ENCODE measurements at places on chromosomes 16 and 17.

- peak; percentile 55 for DNase-seq
Measured at GRCh38 chr17:55576996-55577586, 65.8 kb upstream of the SMIM36 start.

DNA sequence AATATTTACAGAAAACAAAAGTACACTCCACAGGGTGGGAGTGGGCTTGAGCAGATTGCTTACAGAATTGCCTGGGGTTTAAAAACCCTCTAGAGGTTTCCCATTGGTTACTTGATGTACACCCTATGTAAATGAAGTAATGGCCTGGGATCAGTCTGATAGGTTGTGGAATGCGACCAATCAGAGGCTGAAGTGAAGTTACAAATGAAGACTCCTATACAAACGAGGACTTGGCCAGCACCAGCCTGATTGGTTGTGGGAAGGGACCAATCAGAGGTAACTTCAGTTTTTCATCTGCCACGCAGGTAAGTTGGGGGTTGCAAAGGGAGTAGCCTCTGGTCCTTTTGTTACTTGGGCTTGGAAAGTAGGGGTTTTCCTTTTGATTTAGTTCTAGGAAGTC, 8.8 kb downstream of the EEF2K start:
- DNase-seq, result no peak

DNA sequence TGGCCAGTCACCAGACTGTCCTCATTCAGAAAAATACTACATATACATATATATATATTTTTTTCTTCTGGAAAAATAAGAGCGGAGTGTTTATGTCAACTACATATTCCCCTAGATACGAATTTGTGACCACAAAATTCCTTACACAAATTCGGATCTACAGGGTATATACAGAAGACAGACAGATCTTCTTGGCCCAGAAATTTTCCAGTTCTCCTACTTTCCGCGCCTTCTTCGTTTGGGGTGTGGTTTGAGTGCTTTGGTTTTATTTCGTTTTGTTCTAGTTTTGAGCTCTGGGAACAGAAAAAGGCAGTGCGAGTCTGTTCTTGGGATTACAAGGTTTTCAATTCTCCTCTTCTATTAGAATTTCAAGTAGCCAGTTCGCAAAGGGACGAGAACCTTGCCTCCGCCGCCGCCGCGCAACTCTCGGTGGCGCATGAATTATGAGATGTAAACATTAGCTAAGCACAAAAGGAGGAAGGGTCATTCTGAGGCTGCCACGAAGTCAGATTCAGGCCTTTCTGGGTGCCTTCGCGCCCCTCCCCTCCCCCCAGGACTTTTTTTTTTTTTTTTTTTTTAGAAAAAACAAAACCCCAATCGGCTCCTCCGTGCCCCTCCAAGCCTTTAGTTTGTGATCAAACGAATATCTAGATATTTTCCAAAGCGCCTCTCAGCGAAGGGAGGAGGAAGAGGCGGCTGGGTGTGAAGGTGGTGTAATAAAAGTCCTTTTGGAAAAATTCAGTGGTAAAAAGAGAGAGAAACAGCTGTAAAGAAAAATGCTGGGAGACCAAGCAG, 1.8 kb upstream of the HOXB4 start:
- DNase-seq, result no peak

GRCh38 chr16:82605076-82605475, 21.7 kb upstream of the CDH13 start:
- DNase-seq, result no peak

- no peak for DNase-seq
Measured at GRCh38 chr17:81509207-81509971, 3.2 kb downstream of the ACTG1 start.

- no peak for DNase-seq
Measured at GRCh38 chr17:68290268-68290954, 516 bp downstream of the SLC16A6 start.

GRCh38 chr16:4372578-4373355, 1.1 kb downstream of the VASN start:
- peak; percentile 69 for DNase-seq

- no peak for DNase-seq
Measured at GRCh38 chr16:83849421-83849820, 41.6 kb downstream of the HSBP1 start.

GRCh38 chr17:20187049-20187448, 177.9 kb downstream of the SPECC1 start:
- peak; percentile 54 for DNase-seq

DNA sequence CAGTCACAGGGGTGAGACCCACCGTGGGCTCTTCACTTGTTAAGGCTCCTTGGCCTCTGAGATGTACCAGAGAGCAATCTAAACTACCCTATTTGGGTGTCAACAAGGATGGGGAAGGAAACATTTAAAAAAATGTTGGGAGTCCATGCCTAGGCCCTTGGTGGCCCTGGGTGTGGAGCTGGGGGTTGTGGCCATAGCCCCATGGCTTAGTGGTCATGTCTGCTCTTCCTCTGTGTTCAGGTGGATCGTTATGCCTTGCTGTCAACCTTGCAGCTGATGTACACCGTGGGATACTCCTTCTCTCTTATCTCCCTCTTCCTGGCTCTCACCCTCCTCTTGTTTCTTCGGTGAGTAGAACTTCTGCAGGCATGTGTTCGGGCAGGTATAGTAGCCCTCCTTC, 28.5 kb downstream of the GLP2R start:
- DNase-seq, result no peak

DNA sequence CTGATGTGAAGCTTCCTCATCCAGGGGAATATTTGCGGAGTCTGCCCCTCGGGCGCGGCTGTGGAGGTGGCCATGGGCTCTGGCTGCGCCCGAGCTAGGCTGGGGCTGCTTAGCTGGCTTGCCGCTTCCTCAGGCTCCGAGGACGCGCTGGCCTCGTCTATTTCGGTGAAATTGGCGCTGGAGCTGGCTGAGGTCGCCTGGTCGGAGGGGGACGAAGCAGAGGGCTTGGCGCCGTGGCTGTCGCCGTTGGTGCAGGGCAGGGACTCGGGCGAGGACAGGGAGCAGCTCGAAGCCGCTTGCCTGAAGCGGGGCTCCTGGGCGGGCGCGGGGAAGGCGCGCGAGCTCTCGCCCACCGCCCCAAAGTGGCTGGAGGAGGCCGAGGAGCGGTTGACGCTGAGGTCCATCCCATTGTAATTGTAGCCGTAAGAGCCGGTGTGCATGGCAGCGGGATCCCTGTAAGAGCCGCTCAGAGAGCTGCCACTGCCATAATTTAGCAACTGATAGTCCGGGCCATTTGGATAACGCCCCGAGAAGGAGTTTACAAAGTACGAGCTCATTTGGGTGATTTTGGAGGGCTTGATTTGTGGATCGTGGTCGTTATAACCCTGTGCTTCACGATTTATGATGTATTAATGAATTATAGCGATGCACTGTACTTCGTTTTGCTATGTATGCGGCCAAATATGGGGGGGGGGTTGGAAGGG, at the start of gene HOXB5:
Gene HOXB5 (minus strand): TSS at position 654 of the 704 bp plus-strand sequence. CDS start 97 bp downstream, at position 557.
- DNase-seq, result no peak

DNA sequence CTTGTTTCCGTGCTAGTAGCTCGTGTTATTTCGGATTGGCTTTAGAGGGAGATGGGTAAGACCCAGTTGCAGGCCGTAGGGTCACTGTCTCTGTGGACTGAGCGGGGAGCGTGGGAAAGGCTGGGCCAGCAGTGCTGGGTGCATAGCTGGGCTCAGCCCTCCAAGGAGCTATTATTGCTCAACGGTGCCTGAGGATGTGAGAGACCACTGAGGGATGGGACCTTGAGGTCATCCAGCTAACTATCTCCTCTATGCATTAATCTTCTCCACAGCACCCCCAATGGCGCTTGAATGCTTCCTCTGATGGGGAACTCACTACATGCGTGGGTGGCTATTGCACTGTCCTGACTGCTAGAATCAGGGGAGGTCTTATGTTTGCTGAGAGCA, 126.1 kb upstream of the FOXF1 start:
- DNase-seq, result no peak

- DNase-seq, result no peak
Measured at GRCh38 chr17:59097876-59098275, 8.8 kb downstream of the TRIM37 start.

GRCh38 chr16:85948138-85948509, 49.2 kb downstream of the IRF8 start:
- DNase-seq, result no peak

DNA sequence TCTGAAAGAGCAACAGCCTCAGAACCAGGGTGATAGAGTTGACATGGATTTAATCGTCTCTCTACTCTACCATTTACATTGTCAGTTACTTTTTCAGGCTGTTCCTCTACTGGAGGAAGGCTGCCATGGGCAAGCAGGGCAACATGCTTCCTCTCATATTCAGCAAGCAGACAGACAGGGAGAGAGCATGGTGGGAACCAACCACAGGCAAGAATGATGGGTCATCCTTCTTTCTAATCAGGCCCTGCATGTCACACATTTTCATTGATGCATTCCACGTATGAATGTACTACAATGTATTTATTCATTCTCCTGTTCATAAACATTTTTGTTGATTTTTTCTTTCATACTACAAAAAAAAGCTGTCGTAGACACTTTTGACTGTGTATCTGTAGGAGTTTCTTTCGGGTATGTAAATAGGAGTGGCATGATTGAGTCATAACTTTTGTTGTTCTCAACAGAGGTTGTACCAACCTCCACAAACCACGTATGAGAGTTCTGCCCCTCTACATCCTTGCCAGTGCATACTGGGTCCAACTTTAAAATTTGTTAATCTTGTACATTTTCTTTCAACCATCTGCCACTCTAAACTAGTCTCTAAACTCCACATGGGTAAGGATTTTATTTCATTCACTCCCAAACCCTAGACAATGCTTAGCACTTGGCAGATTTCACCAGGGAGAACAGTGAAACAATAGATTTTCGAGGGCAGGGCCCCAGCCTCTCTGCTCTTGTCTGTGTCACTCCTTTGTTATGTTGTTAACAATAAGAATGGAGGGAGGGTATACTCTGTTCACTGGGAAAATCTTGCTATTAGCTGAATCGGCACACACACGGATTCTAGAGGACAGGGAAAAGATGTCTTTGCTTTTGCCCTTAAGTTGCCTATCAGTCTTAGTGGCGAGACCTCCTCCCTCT, 58.7 kb downstream of the CMC2 start:
- no peak for DNase-seq

- DNase-seq, result no peak
Measured at GRCh38 chr17:42373896-42374295, 14.3 kb downstream of the STAT3 start.

- no peak for DNase-seq
Measured at GRCh38 chr17:17080781-17081180, 38.5 kb downstream of the MPRIP start.

GRCh38 chr17:73291260-73291801, 20.5 kb downstream of the CDC42EP4 start:
- peak; percentile 94 for DNase-seq

DNA sequence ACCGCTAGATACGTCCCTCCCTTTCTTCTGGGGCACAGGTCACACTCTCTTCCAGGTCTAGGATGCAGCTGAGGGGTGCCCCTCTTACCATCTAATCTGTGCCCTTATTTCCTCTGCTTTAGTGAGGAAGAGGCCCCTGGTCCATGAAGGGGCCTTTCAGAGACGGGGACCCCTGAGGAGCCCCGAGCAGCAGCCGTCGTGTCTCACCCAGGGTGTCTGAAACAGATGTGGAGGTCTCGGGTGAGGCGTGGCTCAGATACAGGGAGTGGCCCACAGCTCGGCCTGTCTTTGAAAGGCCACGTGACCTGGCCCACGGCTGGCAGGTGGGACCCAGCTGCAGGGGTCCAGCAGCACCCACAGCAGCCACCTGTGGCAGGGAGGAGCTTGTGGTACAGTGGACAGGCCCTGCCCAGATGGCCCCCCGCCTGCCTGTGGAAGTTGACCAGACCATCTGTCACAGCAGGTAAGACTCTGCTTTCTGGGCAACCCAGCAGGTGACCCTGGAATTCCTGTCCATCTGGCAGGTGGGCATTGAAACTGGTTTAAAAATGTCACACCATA, 15.6 kb downstream of the SCGB1C2 start:
- no peak for DNase-seq

- no peak for DNase-seq
Measured at GRCh38 chr17:73833775-73834488, 189.7 kb upstream of the SDK2 start.

DNA sequence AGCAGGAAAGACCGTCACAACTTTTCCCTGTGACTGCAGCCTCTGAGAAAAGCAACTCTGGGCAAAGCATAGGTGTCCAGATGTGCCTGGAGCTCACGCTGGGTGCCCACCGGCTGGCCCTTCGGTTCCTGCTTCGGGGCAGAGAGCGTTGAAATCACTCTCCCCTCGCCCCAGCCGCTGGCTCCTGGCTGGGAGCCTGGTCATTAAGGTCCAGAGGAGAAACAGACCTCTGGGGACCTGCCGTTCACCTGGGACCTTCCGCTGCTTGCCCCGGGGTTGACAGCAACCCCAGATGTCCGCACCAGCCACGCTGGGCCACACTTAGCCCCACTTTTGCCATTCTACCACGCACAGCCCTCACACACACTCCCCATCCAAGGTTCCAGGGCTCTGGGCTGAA, 13.1 kb downstream of the MRM3 start:
- no peak for DNase-seq

DNA sequence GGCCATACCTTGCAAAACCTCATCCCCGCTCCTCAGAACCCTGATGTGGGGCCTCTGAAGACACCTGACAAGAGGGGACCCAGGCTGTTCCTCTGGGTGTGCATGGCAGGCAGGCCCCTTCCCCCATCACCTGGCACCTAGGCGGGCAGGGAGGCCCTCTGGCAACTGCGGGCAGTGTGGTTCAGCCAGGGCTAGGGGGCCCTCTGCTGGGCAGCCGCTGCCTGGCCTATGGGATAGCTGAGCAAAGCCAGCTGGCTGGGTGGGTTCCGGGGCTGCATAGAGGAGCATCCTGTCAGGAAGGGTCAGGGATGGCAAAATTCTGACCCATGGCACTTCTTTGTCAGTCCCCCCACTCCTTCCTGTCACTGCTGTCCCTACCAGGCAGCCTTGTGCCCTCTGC, 228.7 kb upstream of the ASIC2 start:
- DNase-seq, result no peak

DNA sequence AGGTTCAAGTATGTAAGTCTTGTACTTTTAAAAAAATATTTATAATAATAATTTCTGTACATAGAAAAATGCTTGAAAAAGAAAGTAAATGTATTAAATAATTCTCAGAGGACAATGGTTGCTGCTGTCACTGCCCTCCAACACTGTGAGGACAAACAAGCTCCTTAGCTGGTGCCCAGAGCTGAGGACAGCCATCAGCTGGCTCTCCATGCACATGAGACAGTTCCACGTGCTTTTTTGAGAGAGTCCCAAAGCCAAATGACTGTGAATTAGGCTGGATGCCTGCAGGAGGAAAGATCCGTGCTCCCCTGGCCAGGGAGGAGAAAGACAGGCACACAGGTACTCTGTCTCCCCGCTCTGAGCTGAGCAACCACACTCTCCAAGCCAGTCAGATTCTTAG, 115.5 kb upstream of the IRX5 start:
- DNase-seq, result no peak

Data from AG08395 (cell line).